ENCODE measurements at places on chromosomes 5 and 9. TPM values are rescaled to one million over a fixed set of nuclear protein-coding genes. Genes with fewer than 3 reads are reported as not detected.
A peak's percentile ranks its signal among the peaks of the same experiment; 100 is the strongest.

GRCh38 chr5:180160789-180161188, 48.2 kb downstream of the RASGEF1C start:
- peaks cover 7% of the 10 kb centered on the region for H3K27me3 ChIP-seq
- no peak overlapping the region for H3K4me3 ChIP-seq
- no peak overlapping the region for H3K27ac ChIP-seq
- H3K36me3 ChIP-seq = no peaks in the 10 kb centered on the region
- no peaks in the 10 kb centered on the region for H3K4me1 ChIP-seq
- no peak for DNase-seq

DNA sequence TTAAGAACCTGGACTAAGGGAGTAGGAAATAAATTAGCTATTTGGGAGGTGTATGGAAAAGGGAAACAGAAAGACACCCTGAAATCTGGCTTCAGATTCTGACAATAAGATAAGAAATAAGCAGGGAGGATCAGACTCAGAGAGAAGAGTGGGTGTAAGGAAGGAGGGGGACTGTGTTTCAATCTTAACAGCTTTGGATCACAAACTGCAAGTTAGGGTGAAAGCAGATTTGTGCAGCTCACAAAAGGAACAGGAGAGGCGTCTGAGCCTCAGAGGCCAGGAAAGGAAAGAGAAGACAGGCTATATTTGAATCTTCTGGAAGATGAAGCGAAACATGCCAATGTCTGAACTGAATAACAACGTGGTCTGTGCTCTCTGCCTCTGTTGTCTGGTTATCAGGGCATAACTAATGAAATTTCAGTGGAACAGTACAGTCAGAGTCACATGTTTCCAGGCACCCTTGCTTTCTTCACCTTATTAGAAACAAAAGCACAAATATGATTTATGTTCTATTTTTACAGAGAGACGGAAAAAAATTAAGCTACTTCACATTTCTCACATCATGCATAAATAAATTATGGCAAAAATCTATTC, 26.6 kb downstream of the SGTB start:
- no peaks in the 10 kb centered on the region for H3K4me1 ChIP-seq
- peaks cover 19% of the 10 kb centered on the region for H3K36me3 ChIP-seq
- no peak for DNase-seq
- no peaks in the 10 kb centered on the region for H3K27me3 ChIP-seq

DNA sequence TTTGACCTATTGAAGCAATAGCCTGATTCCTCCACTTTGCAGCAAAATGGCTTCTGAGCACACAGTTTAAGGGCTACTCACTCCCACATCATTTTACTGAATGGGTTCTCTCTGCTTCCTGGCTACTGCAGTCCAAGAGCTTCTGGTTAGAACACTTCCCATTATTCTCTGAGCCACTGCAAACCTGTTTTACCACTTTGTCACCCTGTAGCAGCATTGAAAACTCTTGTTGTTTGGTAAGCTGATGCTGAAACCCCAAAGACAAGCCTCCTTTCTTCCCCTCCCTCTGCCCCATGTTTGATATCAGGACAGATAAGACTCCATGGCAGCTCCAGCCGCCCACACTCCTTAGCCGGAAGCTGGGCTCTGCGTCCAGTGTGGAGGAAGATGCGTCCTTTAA, 84.4 kb upstream of the RARS1 start:
- H3K36me3 ChIP-seq = no peaks in the 10 kb centered on the region
- H3K4me1 ChIP-seq = no peaks in the 10 kb centered on the region
- H3K4me3 ChIP-seq = no peak overlapping the region
- peaks cover 21% of the 10 kb centered on the region for H3K27me3 ChIP-seq
- no peak for DNase-seq

DNA sequence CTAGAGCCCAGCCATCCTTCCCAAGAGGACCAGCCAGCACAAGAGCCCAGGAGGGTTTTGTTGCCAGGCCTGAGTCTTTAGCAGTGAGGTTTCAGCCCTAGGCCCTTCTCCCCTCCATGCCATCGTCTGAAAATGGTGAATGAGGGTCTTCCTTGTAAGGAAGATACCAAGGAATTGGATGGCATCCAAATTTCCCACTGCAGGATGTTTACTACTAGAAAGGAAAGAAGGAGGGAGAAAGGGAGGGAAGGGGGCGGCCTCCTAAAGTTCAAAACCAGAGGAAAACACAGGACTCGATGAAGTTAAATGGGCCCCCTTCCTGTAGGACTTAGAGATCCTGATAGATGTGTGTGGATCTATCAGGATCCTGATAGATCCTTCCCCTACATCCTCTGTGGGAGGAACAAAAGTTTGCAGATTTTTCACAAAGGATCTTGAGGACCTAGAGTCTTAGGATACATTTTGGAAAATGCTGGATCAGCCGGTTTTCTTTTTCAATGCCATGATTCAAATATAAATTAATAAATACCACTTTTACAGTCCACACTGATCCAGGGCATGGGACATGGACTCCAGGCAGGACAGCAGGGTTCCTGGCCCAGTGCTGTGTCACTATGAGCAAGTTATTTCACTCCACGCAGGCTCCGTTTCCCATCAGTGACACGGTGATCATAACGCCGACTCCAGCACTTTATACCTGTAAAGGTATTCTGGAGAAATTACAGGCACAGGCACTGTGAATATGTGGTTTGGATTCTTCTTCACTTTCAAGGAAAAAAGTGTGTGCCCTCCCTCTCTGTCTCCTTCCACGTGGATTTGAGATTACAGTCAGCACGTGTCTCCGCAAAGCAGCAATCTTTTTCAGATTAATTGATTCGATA, 40.9 kb downstream of the C5orf15 start:
- H3K4me1 ChIP-seq = peaks cover 42% of the 10 kb centered on the region
- no peaks in the 10 kb centered on the region for H3K36me3 ChIP-seq
- H3K27ac ChIP-seq = peak overlapping the region; percentile 26
- H3K27me3 ChIP-seq = peaks cover 10% of the 10 kb centered on the region

Gene ZNF879
- total RNA-seq = 2.2 TPM

Data from activated T-helper 1 cell treated with anti-CD3 and anti-CD28 coated beads, Interleukin-12 subunit alpha, Interleukin-12 subunit beta, Interleukin-2, Interleukin-4 antibody, amounts not matched to agents 30 ng/mL and 10 ng/mL and 1 ng/mL, durations not matched to agents 14 hours and 24 hours and 36 hours (primary cell).